ENCODE measurements at places on chromosomes 2 and 18.
A peak's percentile ranks its signal among the peaks of the same experiment; 100 is the strongest.

- DNase-seq: no peak
Measured at GRCh38 chr18:76821875-76822505, 367 bp upstream of the ZNF236 start.

- peak; percentile 21 for DNase-seq
Measured at GRCh38 chr2:108460345-108461037, 11.5 kb downstream of the GCC2 start.

GRCh38 chr2:219551441-219552381 lies 7.9 kb downstream of the TMEM198 start:
- DNase-seq: no peak

GRCh38 chr2:54271843-54272627 lies 16.0 kb upstream of the TSPYL6 start:
- peak; percentile 35 for DNase-seq

DNA sequence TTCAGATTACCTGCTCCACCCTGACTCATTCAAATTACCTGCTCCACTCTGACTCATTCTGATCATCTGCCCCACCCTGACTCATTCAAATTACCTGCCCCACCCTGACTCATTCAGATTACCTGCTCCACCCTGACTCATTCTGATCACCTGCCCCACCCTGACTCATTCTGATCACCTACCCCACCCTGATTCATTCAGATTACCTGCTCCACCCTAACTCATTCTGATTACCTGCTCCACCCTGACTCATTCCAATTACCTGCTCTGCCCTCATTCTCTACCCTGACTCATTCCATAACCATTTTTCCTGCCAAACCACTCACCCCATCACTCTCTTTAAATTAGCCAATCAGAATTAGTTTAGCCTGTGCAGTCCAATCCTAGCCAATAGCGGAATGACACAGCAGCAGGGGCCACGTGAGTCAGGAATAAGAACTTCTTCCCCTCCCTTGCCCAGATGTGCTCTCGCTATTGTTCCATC lies 26.2 kb downstream of the CFAP53 start:
- DNase-seq: no peak

DNA sequence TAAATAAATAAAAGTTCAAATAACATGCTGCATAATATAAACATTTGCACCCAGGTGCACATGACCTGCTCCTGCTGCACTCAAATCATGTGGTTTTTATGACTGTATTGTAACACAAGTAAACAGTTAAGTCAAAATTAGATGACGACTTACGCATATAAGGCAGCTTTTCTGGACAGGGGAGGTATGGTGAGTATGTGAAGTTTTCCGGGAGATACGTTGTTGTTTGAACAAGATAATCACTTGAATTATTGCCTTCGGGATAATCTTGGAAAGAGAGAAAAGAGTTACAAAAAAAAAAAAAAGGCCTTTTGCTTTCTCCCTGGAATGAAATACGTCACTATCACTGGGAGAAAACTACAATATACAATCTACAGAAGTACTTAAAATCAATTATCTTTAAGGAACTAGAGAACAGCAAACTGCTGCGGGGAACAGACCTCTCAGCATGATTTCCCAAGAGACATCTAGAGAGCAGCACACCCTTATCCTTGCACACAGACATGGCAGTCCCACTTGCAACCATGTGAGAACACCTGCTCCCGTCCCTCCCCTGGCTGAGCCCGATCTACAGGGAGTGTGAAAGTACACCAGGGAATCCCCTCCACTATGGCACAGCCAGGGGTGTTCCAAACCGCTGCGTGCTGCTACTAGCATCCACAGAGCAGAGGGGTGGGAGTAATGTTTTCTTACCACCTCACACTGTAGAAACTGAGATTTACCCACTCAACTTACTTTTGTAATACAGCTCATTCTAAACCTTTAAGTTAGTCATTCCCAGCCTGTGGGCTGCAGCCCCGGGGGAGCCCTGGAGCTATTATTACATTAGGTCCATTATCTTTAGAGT lies 26.3 kb downstream of the B4GALT6 start:
- DNase-seq: peak; percentile 76

- DNase-seq: no peak
Measured at GRCh38 chr2:25286723-25287483, 54.8 kb downstream of the DNMT3A start.
